ENCODE measurements at places on chromosomes 5 and 9.

DNA sequence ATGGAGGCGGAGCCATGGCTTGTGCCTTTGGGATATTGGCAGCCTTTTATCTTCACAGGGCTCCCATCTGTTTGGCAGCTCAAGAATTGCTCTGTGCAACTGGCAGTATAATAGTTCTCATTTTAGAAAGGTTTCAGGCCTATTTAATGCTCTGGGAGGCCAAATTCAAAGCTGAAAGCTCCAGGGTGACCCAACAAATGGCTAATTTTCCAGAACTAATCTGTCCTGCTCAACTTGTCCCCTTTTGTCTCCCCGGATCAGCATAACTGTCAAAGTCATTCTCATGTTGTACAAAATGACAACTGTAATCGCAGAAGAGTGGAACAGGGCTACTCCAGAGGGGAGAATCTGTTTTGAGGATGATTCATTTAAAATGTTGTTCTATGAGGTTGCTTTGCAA lies 52.6 kb upstream of the CXCL14 start:
- no peak for DNase-seq

DNA sequence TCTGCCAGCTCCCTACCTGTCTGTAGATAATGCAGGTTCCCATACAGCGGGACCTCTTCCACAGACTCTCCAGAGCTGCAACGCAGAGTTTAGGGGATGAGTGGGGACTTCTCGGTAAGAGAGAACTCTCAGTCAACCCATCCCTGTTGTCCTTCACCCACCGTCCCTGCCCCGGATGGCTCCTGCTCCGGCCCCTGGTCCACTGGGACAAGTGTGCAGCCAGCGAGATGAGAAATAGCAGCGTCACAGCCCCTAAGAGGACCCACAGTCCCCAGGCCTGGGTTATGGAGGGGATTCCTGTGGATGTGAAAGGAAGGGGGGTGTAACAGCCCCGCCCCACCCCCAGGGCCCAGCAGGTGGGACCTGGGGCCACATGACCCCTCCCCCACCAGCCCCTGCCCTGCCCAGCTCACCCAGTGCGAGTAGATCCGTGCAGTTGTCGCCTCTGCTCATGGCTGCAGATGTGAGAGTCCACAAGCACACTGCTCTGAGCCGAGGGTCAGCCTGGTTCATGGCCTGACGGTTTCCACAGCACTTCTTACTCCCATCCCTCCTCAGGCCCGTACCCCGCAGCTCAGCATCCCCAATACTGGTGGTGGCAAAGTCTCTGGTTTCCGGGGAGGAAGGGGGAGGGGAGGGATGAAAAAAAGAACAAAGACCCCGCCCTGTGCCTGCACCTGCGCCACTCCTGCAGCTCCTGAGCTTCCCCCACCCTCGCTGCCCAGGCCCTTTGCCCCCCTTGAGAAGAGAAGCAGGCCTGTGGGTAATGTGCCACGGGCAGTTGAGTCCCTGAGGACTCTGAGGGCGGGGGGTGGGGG lies at the start of gene SIT1:
Gene SIT1, minus strand, starts transcription at position 591 of the 818 bp plus-strand sequence. Its CDS starts 78 bp downstream, at position 513.
- peak; percentile 64 for DNase-seq

DNA sequence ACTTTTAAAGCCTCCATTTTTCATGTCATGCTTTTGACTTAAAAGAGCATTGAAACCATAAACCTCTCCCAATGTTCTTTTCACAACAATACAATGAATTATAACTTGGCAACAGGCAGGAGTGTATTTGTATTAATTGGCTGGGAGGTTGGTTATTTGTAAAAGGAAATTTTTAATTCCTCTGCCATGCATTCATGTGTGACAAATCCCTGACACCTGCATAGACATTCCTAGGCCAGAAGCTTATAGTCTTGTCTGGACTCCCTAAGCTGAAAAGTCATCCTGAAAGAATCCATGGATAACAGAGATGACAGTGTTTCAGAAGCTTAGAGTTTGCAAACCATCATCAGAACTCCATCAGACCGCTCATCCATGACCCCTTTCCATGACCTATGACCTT lies 76.3 kb upstream of the PTGER4 start:
- no peak for DNase-seq

DNA sequence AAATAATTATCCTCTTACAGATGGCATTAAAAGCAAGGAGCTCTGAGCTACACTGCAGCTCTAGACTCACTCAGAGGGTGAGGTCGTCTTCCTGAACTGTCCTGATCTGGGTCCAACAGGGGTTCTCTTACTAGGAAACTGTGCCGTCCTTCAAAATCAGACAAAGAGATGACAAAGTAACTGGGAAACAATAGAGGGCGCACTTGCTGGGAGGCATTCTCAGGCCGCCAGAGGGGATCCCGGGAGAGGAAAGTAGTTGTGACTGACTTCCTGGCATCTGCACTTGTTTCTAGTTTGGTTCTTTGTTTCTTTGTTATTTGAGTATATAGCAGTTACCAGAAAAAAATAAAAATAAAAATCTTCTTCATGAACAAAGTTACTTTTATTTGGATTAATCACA lies 142.9 kb upstream of the MSX2 start:
- DNase-seq: peak; percentile 4

DNA sequence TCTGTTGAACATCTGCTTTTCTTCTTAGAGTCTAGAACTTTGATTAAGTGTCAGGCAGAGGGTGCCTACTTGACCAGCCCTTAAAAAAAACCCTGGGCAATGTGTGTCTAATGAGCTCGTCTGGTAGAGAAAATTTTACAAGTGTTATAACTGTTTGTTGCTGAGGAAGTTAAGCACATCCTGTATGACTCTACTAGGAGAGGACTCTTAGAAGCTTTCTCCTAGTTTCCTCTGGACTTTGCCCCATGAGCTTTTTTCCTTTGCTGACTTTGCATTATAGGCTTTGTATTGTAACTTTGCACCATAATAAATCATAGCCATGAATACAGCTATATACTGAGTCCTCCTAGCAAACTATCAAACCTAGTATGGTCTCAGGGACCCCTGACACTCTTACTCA lies 39.4 kb downstream of the GNG10 start:
- DNase-seq: no peak

DNA sequence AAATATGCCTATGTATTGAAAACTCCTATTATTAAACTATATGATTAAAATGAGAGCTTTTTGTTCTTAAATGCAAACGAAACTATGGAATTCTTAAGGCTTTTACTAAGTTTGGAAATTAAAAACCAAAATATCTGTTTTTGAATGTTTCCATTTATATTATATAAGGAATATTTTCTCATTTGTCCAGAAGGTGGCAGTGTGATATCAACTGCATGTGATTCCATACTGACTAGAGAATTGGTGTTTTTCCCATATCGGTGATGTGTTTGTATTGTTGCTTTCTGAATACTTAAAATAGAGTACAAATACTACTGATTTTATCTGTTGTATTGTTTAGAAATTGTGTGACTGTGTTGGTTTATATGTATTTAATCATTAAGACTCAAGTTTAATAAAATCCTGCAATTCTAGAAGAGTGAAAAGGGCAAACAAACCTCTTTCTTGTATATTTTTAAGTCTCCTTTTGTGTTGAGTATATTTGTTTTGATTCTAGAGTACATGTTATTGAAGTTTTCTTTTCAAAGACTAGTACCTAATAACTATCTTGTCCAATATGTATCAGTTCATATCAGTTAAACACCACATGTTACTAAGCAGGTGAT lies 320.8 kb downstream of the CCDC171 start:
- DNase-seq: no peak

GRCh38 chr5:115580941-115581340 lies 21.3 kb downstream of the TICAM2 start:
- DNase-seq: no peak

- no peak for DNase-seq
Observed at GRCh38 chr5:87109746-87110145, 157.9 kb upstream of the RASA1 start.

- DNase-seq: no peak
Observed at GRCh38 chr5:7673658-7674057, 177.3 kb downstream of the CFAP90 start.

DNA sequence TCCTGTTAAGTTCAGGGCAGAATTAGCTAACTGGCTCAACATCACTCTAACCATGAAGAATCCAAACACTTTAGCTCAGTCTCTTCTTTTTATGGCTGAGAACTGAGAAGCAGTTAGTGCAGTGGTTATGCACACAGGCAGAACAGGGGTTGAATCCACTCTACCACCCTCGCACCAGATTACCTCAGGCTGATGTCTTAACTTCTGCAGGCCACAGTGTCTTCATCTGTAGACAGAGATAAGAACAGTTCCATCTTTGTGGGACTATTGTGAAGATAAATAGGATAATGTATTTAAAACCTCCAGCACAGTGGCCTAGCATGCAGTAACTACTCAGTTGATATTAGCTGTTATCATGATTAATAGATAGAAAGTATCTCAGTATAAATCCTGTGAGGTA lies 54.8 kb downstream of the FAM114A2 start:
- no peak for DNase-seq

GRCh38 chr5:65268525-65268924 lies 213.2 kb downstream of the ADAMTS6 start:
- no peak for DNase-seq

DNA sequence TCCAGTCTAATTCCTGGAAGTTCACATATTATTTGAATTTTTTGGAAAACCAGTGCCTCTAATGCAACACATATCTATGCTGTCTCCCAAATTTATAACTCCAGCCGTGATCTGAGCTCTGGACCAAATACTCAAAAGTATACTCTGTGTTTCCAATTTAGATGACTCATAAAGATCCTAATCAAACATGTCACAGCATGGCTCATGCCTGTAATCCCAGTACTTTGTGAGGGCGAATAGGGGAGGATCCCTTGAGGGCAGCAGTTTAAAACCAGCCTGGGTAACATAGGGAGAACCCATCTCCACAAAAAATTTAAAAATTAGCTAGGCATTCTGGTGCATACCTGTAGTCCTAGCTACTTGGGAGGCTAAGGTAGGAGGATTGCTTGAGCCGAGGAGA lies 388.0 kb downstream of the CDH12 start:
- no peak for DNase-seq

DNA sequence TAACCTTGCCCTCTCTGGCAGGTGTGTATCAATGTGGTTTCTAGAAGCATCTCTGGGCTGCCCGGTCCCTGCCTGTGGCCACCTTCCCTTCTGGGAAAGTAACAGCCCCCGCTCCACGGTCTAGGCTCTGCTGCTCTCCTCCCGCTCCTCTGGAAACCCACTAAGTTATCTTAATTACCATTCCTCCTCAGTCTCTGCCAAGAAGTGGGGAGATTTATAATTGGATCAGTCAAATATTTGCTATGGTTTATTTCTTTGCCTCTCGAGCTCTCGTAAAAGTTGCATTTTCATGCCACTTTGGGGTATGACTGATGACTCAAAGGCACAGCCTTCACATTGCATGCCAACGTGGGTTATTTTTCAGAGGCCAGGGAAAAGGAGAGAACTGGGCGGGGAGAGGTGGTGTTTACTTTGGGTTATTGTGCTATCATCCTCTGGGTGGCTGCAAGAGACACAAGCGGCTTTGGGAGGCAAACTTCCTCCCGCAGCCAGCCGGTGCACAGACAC lies 205.3 kb upstream of the WWC1 start:
- no peak for DNase-seq

- no peak for DNase-seq
Observed at GRCh38 chr5:169095410-169095960, 205.5 kb downstream of the SLIT3 start.

- no peak for DNase-seq
Observed at GRCh38 chr5:131509801-131510200, 125.2 kb downstream of the RAPGEF6 start.

- DNase-seq: no peak
Observed at GRCh38 chr5:145378226-145378625, 456.9 kb downstream of the PRELID2 start.

GRCh38 chr5:58294598-58295305 lies 165.1 kb downstream of the PLK2 start:
- DNase-seq: no peak

DNA sequence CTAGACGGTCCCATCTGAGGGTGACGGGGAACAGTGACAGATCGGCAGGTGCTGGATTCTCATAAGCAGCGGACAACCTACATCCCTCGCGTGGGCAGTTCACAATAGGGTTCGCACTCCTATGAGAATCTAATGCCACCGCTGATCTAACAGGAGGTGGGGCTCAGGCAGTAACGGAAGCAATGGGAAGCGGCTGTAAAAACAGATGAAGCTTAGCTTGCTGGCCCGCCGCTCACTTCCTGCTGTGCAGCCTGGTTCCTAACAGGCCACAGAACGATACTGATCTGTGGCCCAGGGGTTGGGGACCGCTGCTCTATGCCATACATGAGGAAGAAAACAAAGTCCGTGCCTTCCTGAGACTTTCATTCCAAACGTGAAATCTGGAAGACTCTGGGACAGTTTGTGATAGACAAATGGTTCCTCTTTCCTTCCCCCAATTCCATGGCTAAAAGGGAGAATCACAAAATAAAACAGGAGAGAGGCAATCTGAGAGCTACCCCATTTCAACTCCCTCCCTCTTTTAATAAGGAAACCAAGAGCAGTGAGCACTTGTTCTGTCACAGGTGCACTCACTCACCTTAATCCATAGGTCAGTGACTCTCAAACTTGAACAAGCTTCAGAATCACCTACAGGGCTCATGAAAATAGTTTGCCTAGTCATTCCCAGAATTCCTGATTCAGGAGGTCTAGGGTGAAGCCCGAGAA lies 12.1 kb downstream of the PDCL start:
- DNase-seq: peak; percentile 39

DNA sequence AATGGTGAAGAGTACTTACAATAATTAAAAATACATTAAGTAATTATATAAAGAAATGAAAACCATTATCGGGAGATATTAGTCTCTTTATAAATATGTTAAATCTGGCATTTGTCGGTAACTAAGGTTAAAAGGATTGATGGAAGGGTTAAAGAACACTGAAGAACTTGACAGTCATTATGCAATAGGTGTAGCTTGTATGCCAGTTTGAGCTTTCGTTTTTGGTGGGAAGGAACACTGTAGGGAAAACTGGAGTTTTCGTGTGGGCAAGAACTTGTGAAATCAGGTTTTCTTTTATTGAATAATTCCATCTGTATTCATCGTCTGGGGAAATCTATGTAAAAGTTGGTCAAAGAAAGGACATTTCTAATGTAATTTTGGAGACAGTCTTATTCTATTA lies 142.3 kb downstream of the DMRTA1 start:
- no peak for DNase-seq

DNA sequence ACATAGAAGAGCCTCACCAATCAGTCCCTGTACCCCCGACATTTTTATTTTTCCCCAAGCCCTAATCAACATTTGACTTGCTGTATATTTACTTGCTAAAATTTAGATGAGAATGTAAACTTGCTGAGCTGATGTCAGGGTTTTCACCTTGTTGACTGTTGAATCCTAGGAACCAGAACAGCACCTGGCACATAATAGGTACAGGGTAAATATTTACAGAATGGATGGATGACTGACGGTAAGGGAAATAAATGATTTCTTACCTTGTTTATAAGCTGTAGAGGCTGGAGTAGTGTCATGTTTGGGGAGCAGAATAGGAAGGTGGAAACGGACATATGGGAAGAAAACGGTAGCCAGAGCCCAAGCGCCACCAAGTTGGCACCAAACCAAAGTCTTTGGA lies 107.0 kb upstream of the NUDT12 start:
- DNase-seq: no peak
